ENCODE measurements at places on chromosomes 7 and 10.
A peak's percentile ranks its signal among the peaks of the same experiment; 100 is the strongest.

- no peak for DNase-seq
These were observed 961.8 kb upstream of the CELF2 start for GRCh38 chr10:10055656-10056442.

- DNase-seq: no peak
These were observed 26.5 kb upstream of the PRKAG2 start for GRCh38 chr7:151903249-151904032.

DNA sequence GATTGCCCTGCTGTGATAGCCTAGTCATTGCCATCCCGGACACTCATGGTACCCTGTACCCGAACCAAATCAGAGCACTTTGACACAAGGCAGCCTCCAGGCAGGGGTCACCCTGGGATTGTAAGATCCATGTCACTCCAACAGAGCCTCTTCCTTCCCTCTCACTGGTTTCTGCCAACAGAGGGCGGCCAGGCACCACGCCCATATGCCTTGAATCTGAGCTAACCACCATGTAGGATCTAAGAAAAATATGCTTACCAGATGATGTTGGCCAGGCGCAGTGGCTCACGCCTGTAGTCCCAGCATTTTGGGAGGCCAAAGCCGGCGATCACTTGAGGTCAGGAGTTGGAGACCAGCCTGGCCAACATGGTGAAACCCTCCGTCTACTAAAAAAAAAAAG is 389.2 kb upstream of the KLF6 start:
- DNase-seq: peak; percentile 14

GRCh38 chr7:47932016-47932415 is 16.2 kb downstream of the PKD1L1 start:
- DNase-seq: no peak

DNA sequence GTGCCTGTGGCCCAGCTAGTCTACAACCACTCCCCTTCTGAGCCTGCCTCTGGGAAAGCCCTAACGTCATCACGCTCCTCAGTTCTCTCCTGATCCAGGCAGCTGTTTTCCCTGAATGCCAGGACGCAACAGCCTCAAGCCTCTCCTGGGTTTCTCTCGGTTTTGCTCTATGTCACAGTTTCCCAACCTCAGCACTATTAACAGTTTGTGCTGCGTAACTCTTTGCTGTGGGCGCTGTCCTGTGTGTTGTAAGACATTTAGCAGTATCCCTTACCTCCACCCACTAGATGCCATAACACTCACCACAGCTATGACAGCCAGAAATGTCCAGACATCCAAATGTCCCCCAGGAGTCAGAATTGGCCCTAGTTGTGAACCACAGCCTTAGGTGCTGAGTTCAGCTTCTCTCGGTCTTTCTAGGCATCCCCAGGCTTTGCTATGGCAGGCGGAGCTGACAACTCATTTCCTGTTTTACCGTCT is 226.3 kb upstream of the NPVF start:
- no peak for DNase-seq

- peak; percentile 96 for DNase-seq
These were observed 19.5 kb upstream of the GNA12 start for GRCh38 chr7:2863461-2864066.

GRCh38 chr10:68550747-68551411 is 9.3 kb upstream of the TET1 start:
- peak; percentile 54 for DNase-seq

- peak; percentile 30 for DNase-seq
These were observed 120.4 kb downstream of the ARHGAP21 start for GRCh38 chr10:24603333-24603732.

GRCh38 chr7:26454180-26454579 is 162.5 kb downstream of the SNX10 start:
- peak; percentile 97 for DNase-seq

GRCh38 chr7:111728635-111728995 is 166.3 kb upstream of the IMMP2L start:
- no peak for DNase-seq
